ENCODE measurements at places on chromosomes 3 and 15. TPM values are rescaled to one million over a fixed set of nuclear protein-coding genes. Genes with fewer than 3 reads are reported as not detected.

Gene ISLR2
- 10.9 TPM for total RNA-seq

Gene TRIM71
- total RNA-seq = 95.2 TPM

Gene LRRK1
- 2.5 TPM for total RNA-seq

Gene ARGFX
- total RNA-seq = not detected

- H3K4me3 ChIP-seq = peak overlapping the region; percentile 85
- H3K27me3 ChIP-seq = peaks cover 20% of the 10 kb centered on the region
- H3K36me3 ChIP-seq = no peaks in the 10 kb centered on the region
- DNase-seq = peak; percentile 47
These were observed 1.1 kb downstream of the KCNH8 start for GRCh38 chr3:19149368-19149767.

DNA sequence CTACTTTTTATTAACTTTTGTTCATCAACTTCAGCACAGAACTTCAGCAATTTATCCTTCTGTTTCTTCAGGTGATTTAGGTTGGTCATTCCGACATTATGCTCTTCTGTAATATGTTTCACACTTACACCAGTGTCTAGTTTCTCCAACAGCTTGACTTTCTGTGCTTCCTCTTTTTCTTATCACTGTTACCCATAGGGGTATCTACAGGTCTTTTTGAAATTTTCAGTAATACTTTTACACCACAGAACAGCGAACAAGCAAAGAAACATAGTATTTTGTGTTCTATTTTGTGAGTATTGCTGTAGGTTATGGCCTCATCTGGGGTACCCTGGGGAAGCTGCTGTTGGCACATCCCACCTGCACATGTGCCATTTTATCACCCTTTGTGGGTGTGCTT lies 260.7 kb downstream of the NSUN3 start:
- no peaks in the 10 kb centered on the region for H3K27me3 ChIP-seq

GRCh38 chr15:57866149-57866736 lies 159.7 kb downstream of the POLR2M start:
- H3K27ac ChIP-seq = peak overlapping the region; percentile 50
- no peaks in the 10 kb centered on the region for H3K4me1 ChIP-seq
- peak; percentile 49 for DNase-seq
- H3K27me3 ChIP-seq = peaks cover 4% of the 10 kb centered on the region
- no peaks in the 10 kb centered on the region for H3K36me3 ChIP-seq

DNA sequence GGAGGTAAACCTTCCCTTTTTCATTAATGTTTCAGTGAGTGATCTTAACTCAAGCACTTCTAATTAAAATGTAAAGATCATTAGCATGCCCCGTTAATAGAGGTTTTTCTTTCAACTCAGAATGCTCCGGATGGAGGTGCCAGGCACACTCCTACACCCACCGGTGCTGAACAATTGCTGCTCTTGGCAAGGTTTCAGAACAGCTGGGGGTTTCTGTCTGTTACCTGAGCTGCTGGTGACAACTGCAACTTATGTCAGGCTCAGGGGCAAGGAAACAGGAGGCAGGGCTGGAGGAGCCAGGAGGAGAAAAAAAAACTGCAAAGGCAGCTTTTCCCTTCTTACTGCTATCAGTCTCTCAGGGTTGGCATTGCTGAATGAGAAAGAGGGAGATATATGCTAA lies 250.1 kb downstream of the DIPK2A start:
- H3K4me1 ChIP-seq = no peaks in the 10 kb centered on the region
- no peak overlapping the region for H3K4me3 ChIP-seq
- no peaks in the 10 kb centered on the region for H3K36me3 ChIP-seq
- H3K27ac ChIP-seq = no peak overlapping the region
- no peak for DNase-seq
- H3K27me3 ChIP-seq = no peaks in the 10 kb centered on the region

DNA sequence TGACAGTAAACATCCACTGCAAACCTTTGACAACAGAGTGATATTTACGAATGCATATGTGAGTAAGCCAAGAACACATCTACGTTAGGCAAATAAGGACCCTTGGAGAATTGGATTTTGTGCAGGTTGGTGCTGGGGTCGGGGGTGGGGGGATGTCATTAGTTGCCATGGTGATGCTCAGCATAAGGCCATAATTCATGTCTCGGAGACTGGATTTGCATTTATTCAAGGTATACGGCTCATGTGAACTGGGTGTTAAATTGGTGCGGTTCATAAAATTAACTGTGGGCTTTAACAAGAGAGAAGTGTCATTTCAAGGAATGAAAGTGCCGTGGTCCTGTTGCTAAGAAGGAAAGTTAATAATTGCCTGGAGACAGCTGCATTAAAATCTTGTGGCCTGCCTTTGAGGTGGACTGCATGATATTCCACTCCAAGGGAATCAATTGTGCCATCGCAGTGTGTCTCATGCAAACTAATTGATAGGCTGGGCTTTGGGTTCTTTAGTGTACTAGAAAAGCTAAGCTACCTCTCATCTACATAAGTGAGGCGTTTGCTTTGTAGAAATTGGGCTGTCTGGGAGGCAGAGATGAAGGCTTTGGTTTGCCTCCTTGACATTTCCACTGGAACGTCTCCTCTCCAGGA lies 228.9 kb upstream of the FEZF2 start:
- no peaks in the 10 kb centered on the region for H3K36me3 ChIP-seq
- H3K27ac ChIP-seq = no peak overlapping the region
- H3K27me3 ChIP-seq = peaks cover 6% of the 10 kb centered on the region
- no peak for DNase-seq
- H3K4me3 ChIP-seq = no peak overlapping the region
- peaks cover 16% of the 10 kb centered on the region for H3K4me1 ChIP-seq

GRCh38 chr3:69400683-69401082 lies 14.8 kb upstream of the FRMD4B start:
- no peaks in the 10 kb centered on the region for H3K27me3 ChIP-seq
- H3K4me1 ChIP-seq = no peaks in the 10 kb centered on the region
- peaks cover 4% of the 10 kb centered on the region for H3K36me3 ChIP-seq
- DNase-seq = no peak
- H3K4me3 ChIP-seq = no peak overlapping the region

GRCh38 chr15:23472678-23473077 lies 25.6 kb upstream of the GOLGA6L2 start:
- H3K4me3 ChIP-seq = no peak overlapping the region
- DNase-seq = no peak
- H3K36me3 ChIP-seq = no peaks in the 10 kb centered on the region
- H3K4me1 ChIP-seq = no peaks in the 10 kb centered on the region

Data from neural crest cell (in vitro differentiated cells).